ENCODE measurements at places on chromosomes 2 and 18.
A peak's percentile ranks its signal among the peaks of the same experiment; 100 is the strongest.

- no peak for DNase-seq
These were observed 184.0 kb upstream of the CHAC2 start for GRCh38 chr2:53583583-53583982.

- DNase-seq = no peak
These were observed 38.3 kb downstream of the OXER1 start for GRCh38 chr2:42725657-42726056.

DNA sequence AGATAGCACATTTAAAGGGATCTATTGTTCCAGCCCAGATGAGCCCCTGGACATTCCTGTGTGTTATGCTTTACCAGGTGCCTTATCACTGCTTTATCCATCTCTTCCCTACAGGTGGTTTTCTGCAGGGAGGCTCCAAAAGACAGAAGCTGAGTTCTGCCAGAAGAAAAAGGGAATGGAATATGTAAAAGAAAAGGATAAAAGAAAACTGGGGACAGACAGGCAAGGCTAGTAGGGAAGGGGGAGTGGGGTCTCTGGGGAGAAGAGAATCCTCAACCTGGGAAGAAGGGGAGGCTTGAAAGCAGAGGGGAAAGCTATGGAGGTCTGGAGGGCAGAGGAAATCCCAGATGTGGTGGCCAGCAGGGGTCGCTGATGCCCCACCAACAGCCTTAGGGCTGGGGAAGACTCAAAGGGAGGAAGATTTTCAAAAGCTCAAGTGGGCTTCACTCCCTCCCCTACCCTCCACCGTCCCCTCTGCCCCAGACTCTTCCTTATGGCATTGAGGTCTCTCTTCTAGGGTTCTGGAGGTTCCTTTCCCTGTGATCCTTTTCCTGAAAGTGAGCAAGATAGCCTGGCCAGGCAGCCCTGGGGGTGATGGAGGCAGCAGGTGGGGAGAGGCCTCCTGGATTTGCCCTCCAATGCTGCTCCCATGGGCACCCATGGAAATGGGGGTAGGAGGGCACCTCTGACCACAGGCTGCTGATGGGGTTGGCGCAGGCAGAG lies 178.1 kb upstream of the PKDCC start:
- peak; percentile 44 for DNase-seq

- DNase-seq = no peak
These were observed 96.9 kb upstream of the NABP1 start for GRCh38 chr2:191581003-191581402.

- DNase-seq = no peak
These were observed 147.6 kb upstream of the COPS8 start for GRCh38 chr2:236938126-236938525.

GRCh38 chr2:170031288-170031687 lies 146.7 kb upstream of the MYO3B start:
- DNase-seq = no peak

DNA sequence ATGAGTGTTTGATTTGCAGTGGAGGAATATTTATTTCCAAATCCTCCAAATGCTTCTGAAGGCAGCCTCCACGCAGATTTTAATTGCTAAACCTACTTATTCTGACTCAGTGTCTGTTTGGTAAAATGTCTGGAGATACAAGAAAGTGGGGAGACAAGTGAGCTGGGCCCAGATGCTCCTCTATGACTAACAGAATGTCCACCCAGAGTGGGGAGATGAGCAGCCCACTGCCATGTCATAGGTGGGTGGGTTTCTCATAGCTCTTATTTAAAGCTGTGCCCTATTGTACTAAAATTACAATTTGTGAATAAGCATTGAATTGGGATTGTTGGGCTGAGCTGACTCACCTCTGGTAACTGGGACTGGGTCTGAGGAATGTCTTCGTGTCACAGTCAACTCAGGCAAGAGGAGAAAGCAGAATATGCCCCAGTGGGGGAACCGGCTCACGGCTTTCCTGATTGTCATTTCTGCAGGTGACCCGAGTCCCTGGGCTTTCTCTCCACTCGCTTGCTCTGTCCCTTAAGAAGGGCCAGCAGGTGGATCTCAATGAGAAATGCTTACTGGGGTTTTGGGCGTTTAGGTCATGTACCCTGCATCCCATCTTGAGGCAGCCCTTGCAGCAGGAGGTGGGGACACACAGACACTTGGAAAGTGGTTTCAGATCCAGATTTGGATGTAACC lies 116.3 kb upstream of the SPRED2 start:
- no peak for DNase-seq

GRCh38 chr2:84300696-84301029 lies 158.4 kb downstream of the SUCLG1 start:
- no peak for DNase-seq

DNA sequence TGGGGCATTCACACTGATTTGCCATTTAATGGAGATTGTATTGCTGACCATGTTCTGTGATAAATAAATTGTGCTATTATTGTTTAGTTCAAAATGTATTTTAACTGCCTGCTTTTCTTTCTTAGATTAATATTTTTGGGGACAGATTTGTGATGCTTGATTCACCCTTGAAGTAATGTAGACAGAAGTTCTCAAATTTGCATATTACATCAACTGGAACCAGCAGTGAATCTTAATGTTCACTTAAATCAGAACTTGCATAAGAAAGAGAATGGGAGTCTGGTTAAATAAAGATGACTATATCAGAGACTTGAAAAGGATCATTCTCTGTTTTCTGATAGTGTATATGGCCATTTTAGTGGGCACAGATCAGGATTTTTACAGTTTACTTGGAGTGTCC lies 1.8 kb downstream of the DNAJC10 start:
- no peak for DNase-seq

DNA sequence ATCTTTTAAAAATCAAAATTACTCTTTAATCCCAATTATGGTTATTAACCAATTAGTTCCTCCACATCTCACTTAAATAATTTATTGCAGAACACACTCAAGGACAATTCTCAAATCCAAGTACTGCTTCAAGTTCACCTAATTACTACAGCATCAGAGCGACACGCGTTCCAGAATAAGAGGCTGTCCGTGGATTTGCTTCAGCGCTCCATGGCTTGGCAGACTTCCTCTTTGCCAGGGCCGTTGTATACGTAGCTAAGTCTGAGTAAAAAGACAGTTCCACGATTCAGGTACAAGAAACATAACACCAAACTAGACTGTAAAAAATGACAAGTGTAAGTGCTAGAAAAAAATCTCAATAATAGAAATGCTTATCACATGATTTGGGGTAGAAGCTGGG lies 153.2 kb upstream of the MYT1L start:
- DNase-seq = no peak

DNA sequence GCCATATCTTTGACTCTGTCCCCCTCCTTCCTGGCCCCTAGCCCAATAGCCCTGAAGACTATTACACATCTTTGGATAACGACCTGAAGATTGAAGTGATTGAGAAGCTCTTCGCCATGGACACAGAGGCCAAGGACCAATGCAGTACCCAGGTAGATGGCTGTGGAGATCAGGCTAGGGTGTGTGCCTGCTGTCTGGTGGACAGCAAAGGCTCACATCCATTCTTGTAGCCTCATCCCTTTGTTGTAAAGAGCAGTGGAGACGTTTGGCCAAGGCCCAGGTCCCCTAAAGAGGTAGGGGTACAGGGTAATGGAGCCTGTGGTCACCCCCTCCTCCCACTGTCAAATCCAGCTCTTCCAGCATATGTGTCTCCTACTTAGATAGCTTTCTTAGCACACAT lies 81.4 kb downstream of the EPAS1 start:
- DNase-seq = no peak

- DNase-seq = no peak
These were observed 14.9 kb upstream of the TMEM18 start for GRCh38 chr2:691821-692761.

- DNase-seq = no peak
These were observed 457.6 kb downstream of the BCL11A start for GRCh38 chr2:60095903-60096302.

DNA sequence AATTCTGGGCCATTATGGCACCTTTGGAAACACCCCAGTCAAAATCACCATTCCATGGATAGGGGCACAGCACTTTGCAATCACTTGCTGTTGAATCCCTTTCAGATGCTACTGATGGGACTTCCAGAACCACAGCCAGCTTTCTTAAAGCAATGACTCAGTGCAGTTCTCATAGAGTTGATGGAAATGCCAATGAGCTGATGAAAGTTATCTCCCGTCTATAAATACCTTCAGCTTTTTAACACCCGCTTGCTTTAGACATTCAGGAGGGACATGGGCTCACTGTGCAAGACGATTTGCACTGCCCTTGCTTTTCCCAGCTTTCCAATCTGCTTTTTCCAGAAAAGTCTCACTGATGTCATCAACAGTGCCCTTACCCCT lies 66.7 kb upstream of the RPL31 start:
- no peak for DNase-seq

DNA sequence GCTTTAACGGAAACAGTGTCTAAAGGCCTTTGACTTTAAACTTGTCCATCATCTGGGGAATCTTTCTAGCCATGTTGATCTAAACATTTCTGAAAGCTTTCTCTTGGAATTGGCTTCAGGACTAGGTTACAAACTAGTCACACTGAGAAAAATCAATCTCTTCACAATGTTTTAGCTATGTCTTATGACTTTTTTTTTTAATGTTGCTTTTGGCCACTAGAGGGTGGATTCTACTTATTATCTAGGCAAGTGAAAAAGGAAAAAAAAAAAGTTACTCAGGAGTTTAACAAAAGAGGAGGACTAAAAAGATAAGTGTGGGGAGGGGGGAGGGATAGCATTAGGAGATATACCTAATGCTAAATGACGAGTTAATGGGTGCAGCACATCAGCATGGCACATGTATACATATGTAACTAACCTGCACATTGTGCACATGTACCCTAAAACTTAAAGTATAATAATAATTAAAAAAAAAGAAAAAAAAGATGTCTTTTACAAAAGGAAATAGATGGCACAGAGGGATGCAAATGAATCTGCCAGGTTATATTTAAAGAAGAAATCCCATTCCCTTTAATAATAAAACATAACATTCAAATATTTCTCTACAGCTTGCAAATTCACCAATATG lies 160.4 kb upstream of the PID1 start:
- DNase-seq = no peak

Measured in stimulated activated CD8-positive, alpha-beta memory T cell treated with anti-CD3 and anti-CD28 coated beads, Interleukin-15, amount 100 ng/mL, for 24 hours (primary cell).